ENCODE measurements at places on chromosomes 3 and 15. TPM values are rescaled to one million over a fixed set of nuclear protein-coding genes. Genes with fewer than 3 reads are reported as not detected.

DNA sequence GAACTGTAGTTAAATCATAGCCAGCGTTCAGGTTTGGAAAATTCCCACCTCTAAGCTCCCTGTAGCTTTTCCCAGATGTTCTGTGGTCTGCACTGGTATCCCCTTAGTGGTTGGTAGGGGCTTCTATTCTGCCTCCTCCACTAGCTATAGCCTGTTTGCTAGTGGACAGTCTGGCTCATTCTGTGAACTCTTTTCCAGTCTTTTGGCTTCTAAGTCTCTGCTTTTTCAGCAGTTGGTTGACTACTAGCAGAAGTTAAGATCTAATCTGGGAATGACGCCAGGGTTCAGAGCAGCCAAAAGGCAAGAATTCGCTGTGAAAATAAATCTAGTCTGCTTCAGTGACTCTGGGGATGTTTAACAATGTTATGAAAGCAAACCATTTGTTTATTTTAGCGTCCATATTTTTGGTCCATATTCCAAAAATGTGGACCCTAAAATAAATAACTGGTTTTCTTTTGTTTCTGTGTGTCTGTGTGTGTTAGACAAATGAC, 73.7 kb upstream of the WDR72 start:
- peak; percentile 42 for DNase-seq

The PARP15 gene
- total RNA-seq = not detected

DNA sequence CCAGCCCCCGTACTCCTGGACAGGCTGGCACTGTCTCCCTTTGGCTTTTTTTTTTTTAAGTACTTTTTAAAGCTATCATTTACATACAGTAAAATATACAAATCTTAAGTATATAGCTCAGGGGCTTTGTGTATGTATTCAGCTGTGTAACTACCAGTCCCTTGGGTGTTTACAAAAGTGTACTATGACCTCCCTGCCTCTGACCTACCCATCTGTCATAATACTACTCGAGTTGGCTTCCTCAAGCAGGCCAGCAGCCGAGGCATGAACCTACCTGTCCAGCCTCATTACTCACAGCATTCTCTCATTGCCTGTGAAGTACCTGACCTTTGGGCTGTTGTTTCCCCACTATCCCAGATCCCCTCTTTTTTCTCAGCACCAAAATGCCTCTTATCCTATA, 33.2 kb downstream of the ABHD2 start:
- peak; percentile 83 for DNase-seq

The SERPINI1 gene
- 4.4 TPM for total RNA-seq

DNA sequence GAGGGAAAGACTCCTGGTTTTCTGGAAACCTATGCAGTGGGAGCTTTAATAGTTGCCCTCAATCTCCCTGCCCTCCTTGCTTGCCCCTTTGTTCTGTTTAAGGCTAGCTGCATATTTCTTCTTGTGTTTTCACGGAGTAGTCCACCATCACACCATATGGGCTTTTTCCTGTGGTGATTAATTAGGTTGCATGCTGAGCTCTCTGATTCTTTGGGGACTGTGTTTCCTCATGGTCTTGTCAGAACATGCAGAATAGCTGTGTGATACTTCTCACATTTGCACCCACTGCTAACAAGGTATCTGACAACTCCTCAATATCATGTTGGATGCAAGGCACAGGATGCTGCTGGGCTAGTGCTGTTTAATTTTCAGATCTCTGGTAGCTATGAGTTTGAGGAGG, 139.6 kb downstream of the PTPRG start:
- no peak for DNase-seq

The IQCH gene
- 1.7 TPM for total RNA-seq

DNA sequence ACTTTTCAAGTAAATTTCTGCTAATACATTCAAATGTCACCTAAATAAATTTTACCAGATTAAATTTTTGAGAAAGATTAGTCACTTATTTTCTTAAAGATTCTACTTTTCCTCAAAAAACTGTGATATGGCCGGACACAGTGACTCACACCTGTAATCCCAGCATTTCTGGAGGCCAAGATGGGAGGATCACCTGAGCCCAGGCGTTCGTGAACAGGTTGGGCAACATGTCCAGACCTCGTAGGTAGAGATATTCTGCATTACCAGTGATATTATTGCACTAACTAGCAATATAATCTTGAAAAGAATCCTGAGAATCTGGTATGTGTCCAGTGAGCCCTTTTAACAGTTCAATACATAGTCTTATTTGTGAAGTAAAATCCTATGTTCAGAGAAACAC, 61.7 kb downstream of the CBLB start:
- DNase-seq = no peak

GRCh38 chr3:122299872-122300460, 25.1 kb upstream of the CSTA start:
- DNase-seq = peak; percentile 34

- DNase-seq = no peak
These were observed 211.4 kb downstream of the NR1D2 start for GRCh38 chr3:24156466-24156865.

DNA sequence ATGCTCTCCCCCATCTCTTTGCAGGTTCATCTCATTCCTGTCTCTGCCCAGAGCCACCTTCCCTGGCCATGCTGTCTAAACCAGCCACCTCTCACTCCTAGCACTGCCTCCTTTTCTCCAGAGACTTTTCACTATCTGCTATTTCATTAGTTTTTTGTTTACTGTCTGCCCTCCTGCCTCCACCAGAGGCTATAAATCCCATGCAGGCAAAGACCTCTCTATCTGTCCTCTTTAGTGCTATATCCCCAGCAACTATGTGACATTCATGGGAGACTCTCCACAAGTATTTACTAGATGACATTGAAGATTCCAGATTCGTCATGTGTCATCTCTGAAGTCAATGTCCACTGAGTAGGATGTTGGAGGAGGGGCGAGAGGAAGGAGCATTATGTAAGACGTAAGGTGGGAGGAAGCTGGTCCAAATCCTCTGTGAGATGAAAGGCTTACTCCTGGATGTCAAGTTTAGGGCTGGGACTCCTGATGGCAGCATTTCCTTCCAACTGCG, 3.4 kb upstream of the FAM43A start:
- DNase-seq = no peak

Data from Caco-2 (cell line).